ENCODE measurements at places on chromosomes 6 and 20. TPM values are rescaled to one million over a fixed set of nuclear protein-coding genes. Genes with fewer than 3 reads are reported as not detected.

Gene ZBTB12
- total RNA-seq: not detected

- no peak for DNase-seq
Observed at GRCh38 chr6:99092461-99092860, 144.7 kb upstream of the FBXL4 start.

GRCh38 chr6:109239160-109239559 lies 143.1 kb downstream of the CD164 start:
- DNase-seq: no peak

Gene GLP1R
- not detected for total RNA-seq

Gene GABRR1
- not detected for total RNA-seq

Gene CLDN20
- total RNA-seq: not detected

DNA sequence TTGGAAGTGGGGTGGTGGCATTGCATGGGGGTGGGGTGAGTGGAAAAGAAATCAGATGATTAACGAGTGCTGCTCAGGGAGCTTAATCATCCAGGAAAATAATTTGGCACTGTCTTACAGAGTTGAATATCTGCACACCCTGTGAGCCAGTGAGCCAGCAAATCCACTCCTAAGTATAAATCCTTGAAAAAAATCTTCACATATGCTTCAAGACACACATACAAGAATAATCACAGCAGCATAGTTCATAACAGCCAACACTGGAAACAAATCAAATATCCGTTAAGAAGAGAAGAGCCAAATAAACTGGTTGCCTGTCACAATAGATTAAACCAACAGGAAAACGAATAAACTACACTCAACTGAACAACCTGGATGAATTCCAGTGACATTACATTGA lies 62.8 kb downstream of the SAMD3 start:
- DNase-seq: no peak

Gene OR2J3
- not detected for total RNA-seq

DNA sequence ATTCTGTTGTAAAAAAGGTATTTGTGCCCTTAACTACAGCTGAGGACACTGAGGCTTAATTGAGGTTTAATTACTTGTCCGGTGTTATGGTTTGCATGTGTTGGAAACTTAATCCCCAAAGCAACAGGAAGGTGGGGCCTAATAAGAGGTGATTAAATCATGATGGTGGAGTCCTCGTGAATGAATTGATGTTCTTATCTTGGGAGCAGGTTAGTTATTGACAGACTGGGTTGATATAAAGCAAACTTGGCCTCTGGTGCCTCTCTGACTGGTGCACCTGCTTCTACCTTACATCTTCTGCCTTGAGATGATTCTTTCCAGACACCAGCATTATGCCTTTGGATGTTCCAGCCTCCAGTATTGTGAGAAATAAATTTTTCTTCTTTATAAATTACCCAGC lies 306.5 kb upstream of the HS3ST5 start:
- DNase-seq: no peak

GRCh38 chr6:53233309-53233708 lies 84.7 kb upstream of the GCM1 start:
- DNase-seq: no peak

Gene PPP1R3G
- not detected for total RNA-seq

GRCh38 chr20:42978184-42978974 lies 211.3 kb downstream of the PTPRT start:
- DNase-seq: no peak

GRCh38 chr20:46523108-46523507 lies 9.7 kb upstream of the ZNF334 start:
- DNase-seq: no peak

Gene YIPF3
- total RNA-seq: 52.5 TPM
